ENCODE measurements at places on chromosomes 13 and 19. TPM values are rescaled to one million over a fixed set of nuclear protein-coding genes. Genes with fewer than 3 reads are reported as not detected.

ZNF223 gene
- total RNA-seq = 2.2 TPM

SLC25A41 gene
- total RNA-seq = not detected

TSHZ3 gene
- total RNA-seq = 9.6 TPM

INSL3 gene
- not detected for total RNA-seq

EMC10 gene
- 23.5 TPM for total RNA-seq

IZUMO4 gene
- total RNA-seq = 2.5 TPM

PEPD gene
- 49.3 TPM for total RNA-seq

TEX26 gene
- not detected for total RNA-seq

ZNF626 gene
- total RNA-seq = 10.3 TPM

RYR1 gene
- total RNA-seq = not detected

MAMSTR gene
- 1.4 TPM for total RNA-seq

ELSPBP1 gene
- not detected for total RNA-seq

KANK3 gene
- total RNA-seq = under 0.01 TPM

ZNF723 gene
- not detected for total RNA-seq

ZNF444 gene
- total RNA-seq = 15.1 TPM

OR10H1 gene
- not detected for total RNA-seq

CRLF1 gene
- total RNA-seq = 8.4 TPM

FLT1 gene
- under 0.01 TPM for total RNA-seq

LILRA1 gene
- not detected for total RNA-seq
